NCI-H345 (cell line): ENCODE measurements at places on chromosomes 6 and 20.

- DNase-seq: peak; percentile 24
Measured at GRCh38 chr6:157648561-157648960, 174.5 kb upstream of the SNX9 start.

DNA sequence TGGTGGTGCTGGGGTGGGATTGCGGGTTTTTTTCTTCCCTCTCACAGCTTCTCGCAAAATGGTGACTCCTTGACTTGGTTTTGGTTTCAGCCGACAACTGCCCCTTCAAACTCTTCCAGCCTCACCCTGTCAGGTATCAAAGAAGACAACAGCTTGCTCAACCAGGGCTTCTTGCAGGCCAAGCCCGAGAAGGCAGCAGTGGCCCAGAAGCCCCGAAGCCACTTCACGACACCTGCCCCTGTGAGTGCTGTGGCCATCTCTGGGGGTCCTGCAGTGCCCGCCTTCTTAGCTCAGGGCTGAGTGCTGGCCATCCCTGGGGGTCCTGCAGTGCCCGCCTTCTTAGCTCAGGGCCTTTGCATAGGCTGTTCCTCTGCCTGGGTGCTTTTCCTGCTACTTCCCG is 11.8 kb downstream of the GTSF1L start:
- no peak for DNase-seq

DNA sequence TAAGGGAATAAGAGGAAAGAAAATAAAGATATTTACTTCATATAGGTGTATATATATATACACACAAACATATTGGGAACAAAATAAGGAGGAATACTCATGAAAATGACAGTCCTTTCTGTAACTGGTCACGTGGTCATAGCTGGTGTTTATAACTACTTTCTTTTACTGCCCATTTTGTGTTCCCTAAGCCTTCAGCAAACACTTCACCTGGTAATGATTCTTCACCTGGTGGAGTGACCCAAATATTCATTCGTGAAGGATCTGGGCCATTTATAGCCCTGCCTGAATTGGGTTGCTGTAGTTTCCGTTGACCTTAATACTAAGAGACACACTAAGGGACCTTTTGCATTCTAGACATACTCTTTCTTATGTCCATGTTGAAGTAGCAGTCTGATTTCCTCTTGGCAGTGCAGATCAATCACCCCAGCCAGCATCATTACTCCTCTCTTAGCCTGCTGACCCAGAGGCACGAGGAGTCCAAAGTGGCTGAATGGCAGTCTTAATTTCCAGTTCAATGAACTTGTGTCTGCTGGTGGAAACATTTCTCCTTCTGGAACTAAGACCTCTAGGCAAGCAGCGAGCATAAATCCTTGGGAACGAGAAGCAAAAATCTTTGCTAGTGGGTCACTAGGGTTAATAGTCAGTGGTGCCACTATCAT is 39.9 kb upstream of the IYD start:
- no peak for DNase-seq

GRCh38 chr20:19330731-19331130 is 118.3 kb downstream of the SLC24A3 start:
- no peak for DNase-seq

DNA sequence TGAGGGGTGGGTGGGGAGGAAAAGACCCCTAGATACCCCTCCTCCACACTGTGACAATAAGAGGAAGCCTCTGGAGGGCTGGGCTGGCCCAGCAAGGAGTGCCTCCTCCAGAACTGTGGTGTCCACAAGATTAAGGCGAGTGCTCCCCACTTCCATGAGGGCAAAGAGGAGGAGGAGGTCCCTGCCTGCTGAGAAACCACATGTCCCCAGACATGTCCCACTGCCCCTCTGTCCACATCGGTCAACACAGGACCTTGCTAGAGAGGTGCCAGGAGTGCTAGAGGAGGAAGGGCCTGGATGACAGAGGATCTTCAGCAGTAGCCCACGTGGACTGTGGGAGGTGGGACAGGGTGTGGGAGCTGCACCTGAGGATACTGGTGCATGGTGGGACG is 3.1 kb downstream of the RAET1G start:
- DNase-seq: no peak

DNA sequence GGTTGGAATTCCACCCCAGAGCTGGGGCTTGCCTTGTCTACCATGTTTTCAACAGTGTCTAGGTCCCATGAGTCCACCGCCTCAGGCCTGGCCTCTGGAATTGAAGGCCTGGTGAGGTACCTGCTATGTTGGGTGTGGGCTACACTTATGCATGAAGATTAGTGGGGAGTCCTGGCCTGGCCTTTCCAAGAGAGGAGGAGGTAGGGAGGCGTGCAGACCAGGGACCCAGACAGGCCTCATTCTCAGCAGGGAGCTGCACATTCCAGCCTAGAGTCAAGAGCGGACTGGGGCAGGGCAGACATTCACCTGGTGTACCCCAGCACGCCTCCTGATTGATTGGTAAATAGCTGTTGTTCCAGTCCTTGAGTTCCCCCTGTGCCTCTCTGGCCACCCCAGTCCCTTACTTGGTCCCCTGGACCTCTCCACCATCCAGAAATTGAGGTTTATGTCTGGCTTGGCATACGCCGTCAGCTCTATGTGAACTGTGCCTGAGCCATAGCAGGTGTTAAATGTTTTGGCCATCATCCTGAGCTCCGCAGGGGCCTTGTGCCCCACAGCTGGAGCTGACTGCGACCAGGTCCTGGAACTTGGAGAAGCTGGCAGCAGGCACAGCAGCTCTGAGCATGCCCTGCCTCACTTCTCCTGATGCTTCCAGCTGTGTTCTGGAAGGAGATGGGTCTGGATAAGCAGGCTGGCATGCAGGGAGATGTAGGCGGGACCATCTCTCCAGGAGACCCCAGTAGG is 8.2 kb upstream of the VEGFA start:
- DNase-seq: no peak
